GM04503 (cell line): ENCODE measurements at places on chromosomes 16 and 17.

GRCh38 chr17:19306160-19307111, 56.1 kb downstream of the B9D1 start:
- no peak for DNase-seq

GRCh38 chr16:12546918-12547607, 256.6 kb downstream of the CPPED1 start:
- DNase-seq: no peak

DNA sequence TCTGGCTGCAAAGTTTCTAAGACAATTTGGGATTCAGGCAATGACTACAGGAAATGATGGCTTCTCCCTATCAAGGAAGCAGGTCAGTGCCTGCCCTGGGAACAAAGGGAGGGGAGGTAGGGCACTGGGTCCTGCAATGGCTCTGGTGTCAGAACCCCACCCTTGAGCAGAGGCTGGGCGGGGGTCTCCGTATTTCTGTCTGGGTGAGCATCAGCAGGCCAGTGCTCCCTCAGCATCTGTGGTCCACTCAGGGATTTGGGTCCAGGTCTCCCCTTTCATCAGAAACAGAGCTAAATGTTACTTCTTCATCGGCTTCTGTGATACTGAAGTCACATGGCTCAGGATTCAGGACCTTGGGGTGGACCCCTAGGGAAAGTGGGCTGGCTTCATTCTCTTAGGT, 195.5 kb upstream of the CDH5 start:
- DNase-seq: no peak

DNA sequence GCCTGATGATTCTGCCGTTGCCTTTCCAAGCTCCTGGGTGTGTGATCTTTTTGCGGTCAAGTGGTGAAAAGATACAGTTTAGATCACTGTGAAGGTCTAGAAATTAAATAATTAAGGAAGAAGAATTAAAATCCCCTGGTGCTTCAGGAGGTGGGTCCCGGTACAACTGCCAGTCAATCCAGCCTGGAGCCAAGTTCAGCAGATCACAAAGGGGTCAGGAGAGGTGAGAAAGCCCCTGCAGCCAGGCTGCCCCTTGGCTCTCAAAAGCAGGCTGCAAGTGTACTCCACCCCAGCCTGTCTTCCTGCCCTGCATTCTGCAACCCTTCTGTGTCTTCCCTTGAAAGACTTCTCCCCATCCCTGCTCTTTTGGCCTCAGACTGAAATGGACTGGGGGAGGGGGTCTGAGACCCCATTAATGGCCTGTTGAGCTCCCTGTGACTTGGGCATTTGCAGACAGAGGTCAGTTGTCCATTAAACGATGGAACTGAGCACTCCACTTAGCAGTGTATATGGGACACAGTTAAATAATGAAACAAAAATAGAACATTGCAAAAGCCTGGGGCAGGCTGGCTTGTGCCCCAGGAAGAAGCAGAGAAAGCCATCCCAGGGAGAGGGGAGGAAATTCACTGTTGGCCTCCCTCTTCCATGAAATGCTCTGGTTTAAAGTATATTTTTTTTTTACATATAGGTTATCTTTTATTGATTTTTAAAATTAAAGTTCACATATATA, 15.1 kb downstream of the CACNG5 start:
- no peak for DNase-seq

DNA sequence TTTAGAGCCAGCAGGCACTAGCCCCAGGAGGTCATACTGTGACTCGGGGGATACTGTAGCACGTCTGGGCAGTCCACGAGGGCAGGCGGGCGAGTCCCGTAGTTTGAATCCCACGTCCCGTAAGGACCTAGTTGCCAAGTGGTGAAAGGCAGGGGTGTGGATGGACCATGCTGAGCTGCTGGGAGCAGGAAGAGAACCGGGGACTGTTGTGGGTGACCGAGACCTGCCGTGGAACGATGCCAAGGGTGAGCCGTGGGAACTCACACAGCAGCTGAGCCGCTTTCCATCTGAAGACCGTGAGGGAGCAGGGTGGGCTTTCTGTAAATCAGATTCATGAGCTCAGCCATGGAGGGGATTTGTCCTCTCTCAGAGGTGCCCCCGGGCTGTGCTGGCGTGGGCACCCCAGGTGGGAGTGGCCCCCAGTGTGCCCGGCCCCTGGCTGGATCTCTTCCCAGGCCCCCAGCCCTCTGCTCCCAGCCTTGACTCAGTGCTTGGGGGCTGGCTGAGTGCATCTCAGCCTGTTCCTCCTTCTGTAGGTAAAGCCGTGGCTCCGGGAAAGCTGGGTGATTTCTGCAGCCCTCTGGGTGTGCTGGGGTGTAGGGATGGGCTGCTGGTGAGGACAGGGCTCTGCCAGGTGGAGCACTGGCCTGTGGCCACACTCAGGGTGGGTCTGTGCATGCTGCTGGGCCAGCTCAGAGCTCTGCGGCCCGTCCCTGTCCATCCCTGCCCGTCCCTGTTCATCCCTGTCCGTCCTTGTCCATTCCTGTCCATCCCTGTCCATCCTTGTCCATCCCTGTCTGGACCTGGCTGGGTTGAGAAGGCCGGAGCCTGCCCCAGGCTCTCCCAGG, 13.6 kb downstream of the ASPSCR1 start:
- no peak for DNase-seq

GRCh38 chr17:36608794-36609497, 7.6 kb downstream of the MRM1 start:
- DNase-seq: no peak

GRCh38 chr16:88976366-88977017, 515 bp downstream of the CBFA2T3 start:
- DNase-seq: no peak

DNA sequence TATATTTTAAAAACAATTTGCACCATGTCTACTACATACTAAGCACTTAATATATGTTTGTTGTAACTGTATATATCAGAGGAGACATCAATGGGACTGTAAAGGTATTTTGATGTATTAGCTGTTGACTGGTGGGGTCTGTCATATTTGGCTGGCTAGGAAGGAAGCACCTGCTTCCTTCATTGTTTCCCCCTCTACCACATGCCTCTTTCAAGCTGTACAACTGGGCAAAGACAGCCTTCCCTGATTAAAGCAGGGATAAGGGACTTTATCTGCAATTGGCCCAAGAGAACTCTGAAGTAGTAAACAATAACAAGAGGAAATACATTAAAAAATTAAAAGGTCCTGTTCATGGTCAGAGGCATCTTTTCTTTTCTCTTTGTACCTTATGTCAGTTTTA, 5.5 kb upstream of the SLFN12L start:
- DNase-seq: no peak

DNA sequence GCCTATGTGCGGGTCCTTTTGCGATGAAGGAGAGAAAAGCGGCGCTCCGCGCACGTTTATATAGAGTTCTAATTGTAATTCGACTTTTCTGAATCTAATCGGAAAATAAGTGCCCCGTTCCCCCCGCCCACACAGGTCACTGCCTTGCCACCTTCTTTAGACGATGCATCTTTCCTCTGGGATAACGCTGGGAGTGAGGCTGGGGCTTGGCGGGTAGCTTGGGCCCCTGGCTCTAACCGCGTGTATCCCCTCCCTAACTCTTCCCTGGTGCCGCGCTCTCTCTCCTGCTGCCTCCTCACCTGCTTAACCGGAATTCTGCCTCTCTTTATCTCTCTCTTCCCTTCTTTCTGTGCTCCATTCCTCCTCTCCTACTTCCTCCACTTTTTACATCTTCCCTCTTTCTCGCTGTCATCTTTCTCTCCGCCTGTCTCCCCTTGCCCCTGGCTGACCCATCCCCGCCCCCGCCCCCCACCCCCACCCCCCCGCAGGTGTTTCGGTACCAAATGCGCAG, 2.6 kb downstream of the LHX1 start:
- DNase-seq: no peak

GRCh38 chr16:69338557-69339288, 641 bp downstream of the COG8 start:
- no peak for DNase-seq
